CD4-positive, alpha-beta memory T cell (primary cell): ENCODE measurements at places on chromosomes 3 and 15.

- DNase-seq = no peak
Measured at GRCh38 chr15:67311731-67312130, 57.1 kb downstream of the IQCH start.

GRCh38 chr3:111143-112069 is 85.2 kb upstream of the CHL1 start:
- DNase-seq = no peak

DNA sequence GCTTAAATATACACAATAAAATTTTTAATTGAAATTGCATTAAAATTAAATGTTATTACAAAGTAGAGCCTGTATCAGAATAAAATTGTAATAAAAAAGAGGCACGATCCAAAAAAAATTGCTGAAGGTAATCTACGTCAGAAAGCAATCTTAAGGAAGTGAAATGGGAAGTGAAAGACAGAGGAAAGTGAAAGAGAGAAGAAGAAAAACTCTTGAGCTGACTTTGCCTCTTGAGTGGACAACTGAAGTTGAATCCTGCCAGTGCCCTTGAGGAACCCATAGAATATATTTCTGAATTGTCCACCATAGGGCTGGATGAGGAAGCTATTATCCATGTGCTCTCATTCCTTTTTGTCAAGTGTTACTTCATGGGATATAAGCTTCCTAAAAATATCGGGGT is 285.1 kb upstream of the STAC start:
- no peak for DNase-seq

DNA sequence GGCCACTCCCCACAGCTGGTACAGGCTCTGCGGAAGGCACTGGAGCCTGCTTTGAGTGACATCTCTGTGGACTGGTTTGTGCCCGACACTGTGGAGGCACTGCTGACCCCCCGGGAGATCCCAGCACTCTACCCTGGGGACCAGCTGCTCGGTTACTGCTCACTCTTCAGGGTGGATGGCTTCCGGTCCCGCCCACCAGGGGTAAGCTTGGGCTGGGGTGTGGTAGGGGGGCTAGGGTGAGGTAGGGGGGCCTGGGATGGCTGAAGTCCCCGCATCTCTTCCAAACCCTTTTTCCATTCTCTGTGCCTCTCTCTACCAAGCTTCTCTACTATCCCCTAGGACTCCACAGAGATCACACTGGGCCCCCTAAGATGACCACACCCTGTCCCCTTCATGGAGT is 7.8 kb downstream of the VWA5B2 start:
- no peak for DNase-seq

DNA sequence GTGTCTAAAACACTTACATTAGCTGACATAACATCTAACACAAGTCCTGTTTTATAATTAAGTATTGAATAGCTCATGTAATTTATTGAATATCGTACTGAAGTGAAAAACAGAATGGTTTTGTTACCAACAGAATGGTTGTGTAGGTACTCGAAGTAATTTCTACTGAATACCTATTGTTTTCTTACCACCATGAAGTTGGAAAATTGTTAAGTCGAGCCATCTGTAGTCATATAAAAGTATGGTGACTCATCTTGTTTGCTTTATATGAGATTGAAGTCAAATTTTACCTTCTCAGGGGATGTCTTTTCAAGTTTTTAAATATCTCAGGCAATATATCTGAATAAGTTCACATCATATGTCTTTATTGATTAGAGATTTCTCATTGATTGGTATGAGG is 37.6 kb downstream of the PIAS1 start:
- DNase-seq = no peak
